ENCODE measurements at places on chromosomes 6 and 20.
A peak's percentile ranks its signal among the peaks of the same experiment; 100 is the strongest.

DNA sequence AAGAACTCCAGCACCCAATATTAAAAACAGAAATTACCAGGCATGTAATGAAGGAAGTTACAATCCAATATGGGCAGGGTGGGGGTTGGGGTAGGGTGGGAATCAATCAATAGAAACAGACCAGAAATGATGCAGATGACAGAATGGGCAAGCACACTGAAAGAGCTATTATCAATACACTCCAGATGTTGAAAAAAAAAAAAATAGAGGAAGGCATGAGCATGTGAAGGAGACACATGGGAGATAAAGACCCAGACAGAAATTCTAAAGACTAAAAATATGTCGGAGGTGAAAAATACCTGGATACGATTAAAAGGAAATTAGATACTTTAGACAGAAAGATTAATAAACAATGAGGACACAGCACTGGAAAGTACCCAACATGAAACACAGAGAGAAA, 19.1 kb upstream of the ZC3H12D start:
- DNase-seq, result no peak

DNA sequence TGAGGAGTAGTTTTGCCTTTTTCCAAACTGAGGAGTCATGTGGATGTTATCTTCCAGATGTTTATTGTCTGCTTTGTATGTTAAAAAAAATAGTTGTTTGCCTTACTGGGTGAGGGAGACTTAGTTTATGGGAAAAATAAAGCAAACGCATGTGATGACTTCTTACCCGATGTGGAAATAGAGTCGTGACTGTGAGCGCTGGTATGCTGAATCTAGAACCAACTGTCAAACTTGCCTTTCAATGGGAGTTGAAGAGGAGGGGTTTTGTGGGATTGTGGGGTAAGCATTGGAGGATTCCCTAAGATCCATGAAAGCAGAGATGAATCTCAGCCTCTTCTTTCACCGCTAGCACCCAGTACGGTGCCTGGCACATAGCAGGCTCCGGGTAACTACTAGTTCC, 5.3 kb downstream of the DCBLD1 start:
- DNase-seq, result no peak

DNA sequence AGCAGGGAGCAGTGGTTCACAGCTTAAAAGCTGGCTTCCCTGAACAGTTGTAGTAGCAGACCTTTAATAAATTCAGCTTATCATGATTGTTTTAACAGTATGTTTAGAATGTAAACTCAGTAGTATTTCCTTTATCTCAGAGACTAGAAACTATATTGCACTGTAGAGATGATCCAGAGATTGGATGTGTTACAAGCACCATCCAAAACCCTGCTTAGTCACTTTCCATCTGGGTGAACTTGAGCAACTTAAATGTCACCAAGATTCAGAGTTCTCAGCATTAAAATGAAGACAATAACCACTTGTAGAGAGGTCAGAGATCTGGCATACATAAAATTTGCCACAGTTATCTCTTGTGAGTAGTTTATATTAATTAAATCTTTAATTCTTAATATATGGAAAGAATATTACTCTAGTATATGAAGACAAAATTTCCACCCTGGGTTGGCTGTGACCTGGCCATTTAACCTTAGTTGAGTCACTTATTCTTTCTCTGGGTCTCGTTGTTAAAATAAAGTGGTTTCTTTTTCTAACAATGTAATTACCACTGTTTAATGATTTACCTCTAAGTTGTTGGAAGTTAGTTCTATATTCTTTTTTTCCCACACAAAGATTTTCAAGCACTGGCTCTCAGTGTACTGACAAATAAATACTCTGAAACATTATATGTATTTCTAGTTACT, 239.2 kb upstream of the FKBP1C start:
- no peak for DNase-seq

- no peak for DNase-seq
Measured at GRCh38 chr6:33294086-33294823, 4.5 kb downstream of the RGL2 start.

DNA sequence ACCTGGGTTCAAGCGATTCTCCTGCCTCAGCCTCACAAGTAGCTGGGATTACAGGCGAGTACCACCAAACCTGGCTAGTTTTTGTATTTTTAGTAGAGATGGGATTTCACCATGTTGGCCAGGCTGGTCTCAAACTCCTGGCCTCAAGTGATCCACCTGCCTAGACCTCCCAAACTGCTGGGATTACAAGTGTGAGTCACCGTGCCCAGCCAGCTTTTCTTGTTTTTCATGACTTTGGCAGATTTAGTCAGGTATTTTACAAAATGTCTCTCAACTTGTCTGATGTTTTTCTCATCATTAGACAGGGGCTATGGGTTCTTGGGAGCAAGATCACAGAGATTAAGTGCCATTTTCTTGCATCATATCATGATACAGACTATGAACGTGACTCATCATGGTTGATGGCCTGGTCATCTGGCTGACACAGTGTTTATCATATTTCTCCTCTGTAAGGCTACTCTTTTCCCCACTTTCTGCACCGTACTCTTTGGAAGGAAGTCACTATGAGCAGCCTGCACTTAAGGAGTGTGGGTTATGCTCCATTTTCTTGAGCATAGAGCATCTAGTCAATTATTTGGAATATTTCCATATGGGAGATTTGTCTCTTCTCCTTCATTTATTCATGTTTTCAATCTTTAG, 67.8 kb downstream of the RNF182 start:
- no peak for DNase-seq

- no peak for DNase-seq
Measured at GRCh38 chr6:71335544-71335943, 46.9 kb downstream of the OGFRL1 start.

- DNase-seq, result no peak
Measured at GRCh38 chr6:101011186-101011585, 130.1 kb upstream of the ASCC3 start.

- no peak for DNase-seq
Measured at GRCh38 chr6:21053612-21054011, 519.4 kb downstream of the CDKAL1 start.

DNA sequence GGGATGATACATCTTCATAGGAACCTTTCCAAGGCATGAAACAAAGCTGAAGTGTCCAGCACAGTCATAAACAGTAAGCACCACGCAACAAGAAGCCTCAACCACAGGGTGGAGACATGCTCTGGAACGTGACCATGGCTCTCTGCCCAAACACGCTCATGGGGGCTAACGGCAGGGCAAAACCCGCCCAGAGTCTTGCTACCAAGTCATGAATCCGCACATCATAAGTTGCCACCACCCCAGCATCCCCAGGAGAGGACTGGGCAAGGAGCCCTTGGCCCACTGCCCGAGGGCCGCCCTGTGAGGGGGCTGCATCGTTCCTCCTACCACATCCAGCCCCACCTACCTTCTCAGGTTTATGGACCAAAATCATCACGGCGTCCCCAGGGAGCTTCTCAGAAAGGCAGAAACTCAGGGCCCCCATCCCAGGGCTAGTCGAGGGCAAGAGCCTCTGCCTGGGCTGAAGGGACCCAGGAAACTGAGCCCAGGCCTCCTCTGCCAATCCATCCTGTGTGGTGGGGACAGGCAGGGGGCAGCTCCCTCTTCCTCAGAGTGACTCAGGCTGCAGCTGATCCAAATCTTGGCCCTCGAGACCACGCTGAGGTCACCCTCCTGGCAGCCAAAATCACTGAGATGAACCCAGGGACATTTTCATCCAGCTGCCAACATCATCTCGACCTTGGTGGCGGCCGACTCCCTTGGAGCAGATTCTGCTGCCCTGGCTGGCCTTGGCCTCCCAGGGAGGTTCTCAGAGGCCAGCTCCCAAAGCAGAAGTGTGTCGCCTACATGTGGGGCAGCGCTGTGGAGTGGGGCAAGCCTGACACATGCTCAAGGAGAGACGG, 42.6 kb downstream of the BMP7 start:
- DNase-seq, result no peak

GRCh38 chr6:44594481-44594880, 207.0 kb downstream of the CDC5L start:
- no peak for DNase-seq

DNA sequence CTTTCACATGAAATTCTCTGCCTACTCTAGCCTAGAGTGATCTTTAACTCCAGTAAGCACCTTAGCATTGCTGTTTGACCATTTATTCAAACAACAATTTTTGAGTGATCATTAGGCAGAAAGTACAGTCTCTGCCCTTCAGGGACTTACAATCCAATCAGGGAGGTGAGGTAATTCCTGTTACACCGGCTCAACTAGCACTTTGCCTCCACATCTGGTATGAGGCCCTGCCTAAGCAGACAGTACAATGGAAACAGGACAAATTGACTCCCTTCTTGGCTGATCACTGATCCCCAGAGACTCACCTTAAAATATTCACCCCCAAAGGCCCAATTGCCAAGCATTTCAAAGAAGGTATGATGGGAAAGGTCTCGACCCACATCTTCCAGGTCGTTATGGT, 1.4 kb downstream of the AARS2 start:
- DNase-seq, result no peak

- DNase-seq, result no peak
Measured at GRCh38 chr6:1053586-1053985, 258.3 kb upstream of the FOXQ1 start.

DNA sequence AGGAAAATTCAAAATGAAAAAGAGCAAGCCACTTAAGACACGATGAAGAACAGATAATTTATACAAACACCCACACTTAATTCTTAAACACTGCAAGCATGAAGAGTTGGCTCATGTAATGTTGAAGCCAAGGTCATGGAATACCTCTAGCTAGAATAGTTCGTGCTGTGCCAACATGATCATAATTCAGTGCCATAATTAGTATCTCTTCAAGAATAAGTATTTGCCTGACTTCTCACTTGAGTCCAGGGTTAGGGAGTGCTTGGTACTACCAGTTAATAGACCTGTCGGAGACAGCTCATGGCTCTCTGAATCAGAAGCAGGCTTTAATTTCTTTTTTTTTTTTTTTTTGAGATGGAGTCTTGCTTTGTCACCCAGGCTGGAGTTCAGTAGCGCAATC, 206.3 kb downstream of the UNC5CL start:
- no peak for DNase-seq

DNA sequence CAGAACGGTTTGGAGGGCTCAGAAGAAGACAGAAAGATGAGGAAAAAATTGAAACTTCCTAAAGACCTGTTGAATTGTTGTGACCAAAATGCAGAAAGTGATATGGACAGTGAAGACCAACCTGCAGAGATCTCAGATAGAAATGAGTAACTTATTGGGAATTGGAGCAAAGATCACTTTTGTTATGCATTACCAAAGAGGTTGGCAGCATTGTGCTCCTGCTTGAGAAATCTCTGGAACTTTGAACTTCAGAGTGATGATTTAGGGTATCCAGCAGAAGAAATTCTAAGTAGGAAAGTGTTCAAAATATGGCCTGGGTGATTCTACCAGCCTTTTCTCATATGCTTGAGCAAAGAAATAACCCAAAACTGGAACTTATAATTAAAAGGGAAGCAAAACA, 136.0 kb downstream of the GJA1 start:
- no peak for DNase-seq

- no peak for DNase-seq
Measured at GRCh38 chr20:4038676-4039370, 23.5 kb upstream of the RNF24 start.

DNA sequence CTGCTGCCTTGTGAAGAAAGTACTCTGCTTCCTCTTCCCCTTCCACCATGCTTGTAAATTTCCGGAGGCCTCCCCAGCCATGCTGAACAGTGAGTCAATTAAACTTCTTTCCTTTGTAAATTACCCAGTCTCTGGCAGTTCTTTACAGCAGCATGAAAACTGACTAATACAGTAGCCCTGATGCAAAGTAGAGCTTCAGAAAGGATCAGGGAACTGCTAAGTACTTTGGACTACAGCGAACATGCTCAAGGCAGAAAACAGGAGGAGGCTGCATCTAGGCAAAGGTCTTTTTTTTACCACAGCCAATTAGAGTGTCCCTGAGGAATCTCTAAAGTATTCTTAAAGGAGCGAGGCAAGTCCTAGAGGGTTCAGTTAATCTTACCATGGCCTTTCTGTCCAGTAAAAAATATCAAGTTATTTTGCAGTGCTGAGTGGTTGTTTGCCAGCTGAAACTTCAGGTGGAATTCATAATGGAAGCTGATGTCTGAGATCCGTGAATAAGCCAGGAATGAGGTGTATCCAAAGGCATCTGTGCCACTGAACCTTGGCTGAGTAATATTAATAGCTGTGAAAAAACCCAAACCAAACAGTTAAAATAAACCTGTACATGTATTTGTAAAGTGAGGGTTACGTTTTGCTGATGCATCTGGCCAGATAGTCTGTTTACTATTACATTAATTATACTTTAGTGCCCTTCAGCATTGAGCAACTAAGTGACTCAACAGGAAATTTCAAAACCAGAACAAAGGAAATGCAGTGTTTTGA, 170.4 kb downstream of the PHF3 start:
- DNase-seq, result no peak

- DNase-seq, result peak; percentile 21
Measured at GRCh38 chr6:143806282-143807102, 36.6 kb upstream of the LTV1 start.

- DNase-seq, result no peak
Measured at GRCh38 chr6:74145931-74146330, 449.9 kb downstream of the CD109 start.

DNA sequence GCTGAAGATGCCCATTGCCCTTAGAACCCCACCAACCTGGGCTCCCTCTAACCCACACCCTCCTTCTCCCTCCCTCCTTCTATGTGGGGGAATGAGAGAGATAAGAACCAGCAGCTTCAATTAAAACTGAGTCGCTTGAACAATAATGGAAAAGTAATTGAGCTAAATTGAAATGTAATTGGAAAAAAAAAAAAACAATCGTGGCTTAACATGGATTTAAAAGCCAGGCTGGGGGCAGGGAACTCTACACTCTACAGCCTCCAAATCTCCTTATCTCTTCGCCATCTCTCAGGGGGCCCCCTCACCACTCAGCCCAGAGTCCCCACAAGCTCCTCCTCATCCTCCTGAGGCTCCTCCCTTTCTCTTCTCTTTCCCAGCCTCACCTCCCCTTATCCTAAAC, 83.2 kb downstream of the MDGA1 start:
- no peak for DNase-seq

DNA sequence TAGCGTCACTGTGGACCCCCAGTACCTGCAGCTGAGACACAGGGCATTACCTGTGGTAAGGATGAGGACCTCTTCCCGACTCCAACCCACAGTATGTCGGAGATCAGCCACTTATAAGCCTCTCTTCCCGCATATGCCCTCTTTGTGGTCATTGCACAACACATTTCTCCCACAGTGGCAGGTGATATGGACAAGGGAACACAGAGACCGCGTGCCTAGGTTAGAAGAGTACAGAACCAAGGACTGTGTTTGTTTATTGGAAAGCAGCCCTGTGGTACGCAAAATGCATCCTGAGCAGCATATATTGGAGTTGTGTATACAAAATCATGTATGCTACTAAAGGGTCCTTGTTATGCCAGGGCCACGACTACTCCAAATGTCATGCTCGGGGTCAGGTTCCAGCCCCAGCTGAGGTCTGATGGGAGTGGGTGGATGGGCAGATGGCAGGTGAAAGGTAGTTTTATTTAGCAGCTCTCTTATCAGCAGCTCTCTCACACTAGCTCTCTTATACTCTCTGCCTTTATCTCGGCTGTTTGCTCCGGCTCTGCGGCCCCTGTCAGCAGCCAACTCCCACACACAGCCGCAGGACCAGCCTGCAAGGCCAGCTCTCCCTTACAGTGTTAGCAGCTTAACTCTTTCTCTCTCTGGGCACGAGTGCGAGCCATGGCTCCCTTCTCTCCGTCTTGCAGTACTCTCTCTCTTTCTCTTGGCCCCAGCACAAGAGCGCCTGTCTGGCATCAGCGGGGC, 569.0 kb downstream of the KIF16B start:
- DNase-seq, result no peak

- no peak for DNase-seq
Measured at GRCh38 chr6:96899019-96899418, 1.3 kb upstream of the NDUFAF4 start.
